ENCODE measurements at places on chromosomes 1 and 21.

DNA sequence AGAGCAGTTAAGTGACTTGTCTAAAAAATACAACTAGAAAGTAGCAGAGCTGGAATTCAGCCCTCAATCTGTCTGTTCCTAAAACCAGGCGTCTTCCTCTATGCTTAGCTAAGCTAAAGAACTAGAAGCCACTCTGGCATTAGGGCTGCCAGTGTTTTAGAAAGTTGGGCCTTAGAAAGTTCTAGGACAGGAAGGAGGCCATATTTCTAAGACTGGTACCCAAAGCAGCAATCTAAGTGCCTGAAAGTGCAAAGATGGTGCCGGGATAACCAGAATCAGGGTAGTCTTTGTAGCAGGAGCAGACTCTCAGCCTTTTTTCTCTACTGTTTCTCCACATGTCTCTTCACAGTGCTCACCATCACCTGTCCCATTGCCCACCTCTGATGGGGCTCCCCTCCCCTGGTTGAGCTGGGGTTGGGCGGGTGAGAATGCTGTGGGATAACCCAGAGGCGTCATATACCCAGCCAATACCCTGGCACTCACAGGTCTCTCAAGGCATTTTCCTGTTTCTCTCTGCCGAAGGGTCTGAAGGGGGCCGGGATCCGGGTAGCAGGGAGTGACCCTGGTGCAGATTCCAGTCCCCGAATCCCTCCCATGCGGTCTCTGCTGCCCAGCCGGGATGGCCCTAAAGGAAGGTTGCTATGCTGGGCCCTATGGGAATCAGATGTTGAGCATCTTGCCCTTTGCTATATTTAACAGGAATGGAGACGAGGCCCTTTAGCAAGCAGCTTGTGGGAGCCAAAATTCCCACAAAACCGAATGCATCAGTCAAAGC is 1.1 kb upstream of the RCSD1 start:
- DNase-seq = no peak

DNA sequence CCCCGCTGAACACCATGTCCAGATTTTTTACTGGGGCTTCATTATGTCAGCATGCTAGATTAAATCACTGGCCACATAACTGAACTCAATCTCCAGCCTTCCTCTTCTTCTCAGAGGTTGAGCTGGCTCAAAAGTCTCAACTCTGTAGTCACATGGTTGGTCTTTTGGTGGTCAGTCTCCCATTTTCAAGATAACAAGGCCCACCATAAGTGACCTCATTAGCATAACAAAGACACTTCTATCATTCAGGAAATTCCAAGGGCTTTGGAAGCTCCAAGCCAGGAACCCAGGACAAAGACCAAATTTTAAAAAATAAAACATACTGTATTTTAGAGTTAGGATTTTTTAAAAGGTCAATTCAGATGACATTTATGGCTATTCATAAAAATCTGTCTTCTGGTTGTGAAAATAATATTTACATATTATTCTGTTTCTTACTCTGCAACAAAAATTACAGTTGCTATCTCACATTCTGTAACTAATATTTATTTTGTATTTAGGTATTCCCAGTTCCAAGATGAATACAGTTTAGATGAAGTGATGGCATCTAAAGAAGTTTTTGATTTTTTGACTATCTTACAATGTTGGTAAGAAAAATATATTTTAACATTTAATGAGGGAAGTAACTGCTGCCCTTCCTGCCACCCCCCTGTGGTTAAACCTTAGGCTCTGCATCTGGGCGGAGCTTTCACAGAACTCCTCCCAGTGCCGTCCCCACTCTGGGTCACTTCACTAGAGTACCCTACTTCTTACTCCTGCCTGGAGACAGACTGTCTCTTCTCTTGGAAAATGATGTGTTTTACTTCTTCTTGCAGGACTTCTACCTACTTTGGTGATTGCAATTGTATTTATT is 49.3 kb downstream of the SCP2 start:
- no peak for DNase-seq

DNA sequence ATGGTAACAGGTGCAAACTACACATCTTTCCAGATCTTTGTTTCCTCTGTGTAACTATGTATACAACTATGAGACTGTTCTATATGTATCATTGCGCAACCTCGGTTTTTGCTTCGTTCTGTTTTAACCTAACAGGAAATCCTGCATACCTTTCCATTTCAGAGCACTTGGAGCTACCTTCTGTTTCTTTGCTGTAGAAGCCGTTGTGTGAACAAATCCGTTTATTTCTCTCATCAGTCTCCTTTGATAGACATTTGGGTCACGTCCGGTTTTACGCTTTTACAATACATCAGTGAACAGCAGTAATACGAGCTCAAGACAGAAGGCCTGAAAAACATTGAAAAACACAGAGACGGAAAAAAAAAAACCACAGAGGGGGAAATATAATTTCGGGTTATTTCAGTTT is 10.5 kb downstream of the ATP5IF1 start:
- no peak for DNase-seq

DNA sequence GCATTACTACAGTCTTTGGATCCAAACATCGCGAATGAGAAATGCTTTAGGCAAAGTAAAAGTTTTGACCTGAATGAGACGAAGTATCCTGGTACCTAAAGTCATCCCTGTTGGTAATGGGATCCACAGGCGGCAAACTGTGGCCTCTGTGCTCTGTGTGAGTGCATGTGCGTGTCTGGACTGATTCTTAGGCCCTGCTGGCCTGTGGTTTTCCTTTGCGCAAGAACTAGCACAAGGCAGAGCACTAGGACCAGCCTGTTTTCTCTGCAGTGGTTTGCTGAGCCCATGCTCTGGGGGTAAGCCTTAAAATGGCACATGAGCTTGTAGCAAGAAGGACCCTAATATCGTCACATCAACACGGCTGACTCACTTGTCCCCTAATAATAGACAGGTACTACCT is 251.2 kb downstream of the DSCAM start:
- no peak for DNase-seq

DNA sequence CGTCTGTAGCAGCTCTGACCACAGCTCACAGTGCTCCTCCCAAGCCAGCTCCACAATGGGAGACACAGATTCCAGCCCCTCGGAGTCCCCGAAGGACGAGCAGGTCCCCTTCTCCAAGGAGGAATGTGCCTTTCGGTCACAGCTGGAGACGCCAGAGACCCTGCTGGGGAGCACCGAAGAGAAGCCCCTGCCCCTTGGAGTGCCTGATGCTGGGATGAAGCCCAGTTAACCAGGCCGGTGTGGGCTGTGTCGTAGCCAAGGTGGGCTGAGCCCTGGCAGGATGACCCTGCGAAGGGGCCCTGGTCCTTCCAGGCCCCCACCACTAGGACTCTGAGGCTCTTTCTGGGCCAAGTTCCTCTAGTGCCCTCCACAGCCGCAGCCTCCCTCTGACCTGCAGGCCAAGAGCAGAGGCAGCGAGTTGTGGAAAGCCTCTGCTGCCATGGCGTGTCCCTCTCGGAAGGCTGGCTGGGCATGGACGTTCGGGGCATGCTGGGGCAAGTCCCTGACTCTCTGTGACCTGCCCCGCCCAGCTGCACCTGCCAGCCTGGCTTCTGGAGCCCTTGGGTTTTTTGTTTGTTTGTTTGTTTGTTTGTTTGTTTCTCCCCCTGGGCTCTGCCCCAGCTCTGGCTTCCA is 22.9 kb upstream of the VPS13D start:
- no peak for DNase-seq

- DNase-seq = no peak
These were observed 5.9 kb upstream of the MROH9 start for GRCh38 chr1:170929412-170929834.

GRCh38 chr1:175075572-175076568 is 8.2 kb downstream of the TNN start:
- DNase-seq = no peak

DNA sequence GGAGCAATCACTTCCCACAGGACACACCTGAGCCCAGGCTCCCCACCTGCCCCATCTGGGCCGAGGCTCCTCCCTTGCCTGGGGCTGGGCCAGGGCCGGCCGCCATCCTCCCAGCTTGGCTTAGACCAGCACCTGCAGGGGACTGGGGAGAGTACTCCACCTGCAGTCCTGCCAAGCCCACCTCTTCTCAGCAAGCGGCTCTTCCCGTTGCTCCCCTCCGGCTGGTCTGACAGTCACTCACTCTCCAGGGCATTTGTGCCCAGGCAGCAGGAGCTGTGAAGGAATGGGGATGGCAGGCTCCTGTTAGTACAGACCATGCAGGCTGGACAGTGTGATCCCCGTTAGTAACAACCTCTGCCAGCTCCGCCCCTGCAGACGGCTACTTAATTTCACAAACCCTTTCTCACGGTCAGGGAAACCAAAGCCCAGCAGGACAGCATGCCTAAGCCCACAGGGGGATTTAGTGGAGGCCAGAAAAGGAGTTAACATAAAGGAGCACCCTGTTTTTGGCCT is at the start of gene FYB2:
Gene FYB2 (minus strand): TSS at position 18 of the 513 bp plus-strand sequence. CDS start 114 bp downstream, outside the sequence.
- DNase-seq = no peak

DNA sequence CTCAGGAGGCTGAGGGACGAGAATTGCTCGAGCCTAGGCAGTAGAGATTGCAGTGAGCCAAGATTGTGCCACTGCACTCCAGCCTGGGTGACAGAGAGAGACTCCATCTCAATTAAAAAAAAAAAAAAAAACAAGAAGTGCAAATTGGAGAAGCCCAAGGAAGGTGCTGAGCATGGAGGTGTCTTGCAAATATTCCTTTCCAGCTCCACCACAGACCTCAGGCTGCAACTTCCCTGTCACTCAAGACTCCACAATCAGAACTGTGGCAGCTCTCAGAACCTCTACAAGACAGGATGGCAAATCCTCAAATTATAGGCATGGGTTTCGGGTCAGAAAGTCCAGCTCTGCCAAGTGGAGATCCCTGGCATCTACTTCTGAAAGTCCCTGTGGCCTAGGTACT is 104.4 kb upstream of the TIAM1 start:
- no peak for DNase-seq

- no peak for DNase-seq
These were observed 9.6 kb downstream of the B3GALT2 start for GRCh38 chr1:193176788-193177187.

- no peak for DNase-seq
These were observed 68.9 kb downstream of the NRIP1 start for GRCh38 chr21:14995695-14996490.

DNA sequence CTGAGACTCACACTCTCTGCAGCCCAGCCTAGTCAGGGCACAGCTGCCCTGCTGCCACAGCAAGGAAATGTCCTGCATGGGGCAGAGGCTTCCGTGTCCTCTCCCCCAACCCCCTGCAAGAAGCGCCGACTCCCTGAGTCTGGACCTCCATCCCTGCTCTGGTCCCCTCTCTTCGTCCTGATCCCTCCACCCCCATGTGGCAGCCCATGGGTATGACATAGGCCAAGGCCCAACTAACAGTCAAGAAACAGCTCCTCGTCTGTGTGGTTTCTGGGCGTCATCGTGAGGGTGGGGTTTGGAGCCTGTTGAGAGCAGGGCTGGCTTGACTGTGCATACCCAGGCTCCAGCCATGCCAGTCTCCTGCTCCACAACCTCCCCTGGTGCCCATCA is 19.5 kb downstream of the FAAH start:
- peak; percentile 58 for DNase-seq

Measured in HuH-7.5 (cell line).